WTC11 (cell line): ENCODE measurements at places on chromosomes 11 and 22. TPM values are rescaled to one million over a fixed set of nuclear protein-coding genes. Genes with fewer than 3 reads are reported as not detected.

- no peak for DNase-seq
Observed at GRCh38 chr11:96055706-96056387, 131.9 kb upstream of the MTMR2 start.

GRCh38 chr11:100719809-100720221 is 32.7 kb downstream of the ARHGAP42 start:
- DNase-seq = peak; percentile 32

- DNase-seq = no peak
Observed at GRCh38 chr11:112863305-112863704, 97.9 kb upstream of the NCAM1 start.

HSPB2 gene
- 0.33 to 0.62 TPM (median 0.55 TPM) in 3 replicates for total RNA-seq

DNA sequence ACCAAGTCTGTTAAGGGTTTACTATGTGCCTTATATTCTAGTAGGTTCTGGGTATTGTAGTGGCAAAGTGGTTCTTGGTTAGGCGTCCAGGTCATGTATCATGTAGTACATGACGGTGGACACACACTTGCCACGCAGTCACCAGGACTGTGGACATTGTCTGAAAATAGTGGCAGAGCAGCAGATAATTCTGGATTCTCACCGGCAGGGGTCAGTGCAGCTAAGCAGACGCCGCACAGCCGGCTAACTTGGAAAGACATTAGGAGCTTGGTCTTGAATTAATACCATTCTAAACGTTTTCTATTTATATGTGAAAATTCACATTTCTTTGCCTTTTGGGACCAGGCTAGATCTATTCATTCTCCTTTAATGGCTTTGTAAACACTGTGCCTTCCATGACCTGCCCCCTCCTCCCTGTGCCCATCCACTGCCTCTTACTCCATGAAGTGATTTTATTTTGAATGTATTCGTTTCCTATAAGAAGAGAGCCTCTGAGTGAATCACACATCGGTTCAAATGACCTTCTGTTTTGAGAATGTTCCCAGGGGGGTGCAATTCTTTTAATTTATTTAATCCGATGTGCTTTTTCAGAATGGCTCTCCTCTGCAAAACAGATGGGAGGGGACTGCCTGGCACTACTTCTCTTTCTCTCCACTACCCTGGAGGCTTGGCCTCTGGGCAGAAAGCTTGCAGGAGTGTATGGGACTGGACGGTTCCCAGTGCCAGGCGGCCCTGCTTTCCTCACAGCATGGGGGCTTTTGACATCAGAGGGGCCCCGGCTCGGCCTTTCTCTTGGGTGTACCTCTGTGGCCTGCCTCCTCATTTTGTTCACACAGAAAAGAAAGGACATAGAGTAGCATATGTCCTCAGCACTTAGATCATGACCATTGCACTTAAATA is 378.0 kb downstream of the NTM start:
- peak; percentile 74 for DNase-seq

- no peak for DNase-seq
Observed at GRCh38 chr22:17371448-17371847, 2.2 kb downstream of the CECR2 start.

GRCh38 chr22:19982991-19983578 is 33.5 kb downstream of the ARVCF start:
- DNase-seq = no peak

PIH1D2 gene
- 0.71 to 0.85 TPM (median 0.71 TPM) in 3 replicates for total RNA-seq

NOX4 gene
- 0.78 to 1.5 TPM (median 1.1 TPM) in 3 replicates for total RNA-seq

DNA sequence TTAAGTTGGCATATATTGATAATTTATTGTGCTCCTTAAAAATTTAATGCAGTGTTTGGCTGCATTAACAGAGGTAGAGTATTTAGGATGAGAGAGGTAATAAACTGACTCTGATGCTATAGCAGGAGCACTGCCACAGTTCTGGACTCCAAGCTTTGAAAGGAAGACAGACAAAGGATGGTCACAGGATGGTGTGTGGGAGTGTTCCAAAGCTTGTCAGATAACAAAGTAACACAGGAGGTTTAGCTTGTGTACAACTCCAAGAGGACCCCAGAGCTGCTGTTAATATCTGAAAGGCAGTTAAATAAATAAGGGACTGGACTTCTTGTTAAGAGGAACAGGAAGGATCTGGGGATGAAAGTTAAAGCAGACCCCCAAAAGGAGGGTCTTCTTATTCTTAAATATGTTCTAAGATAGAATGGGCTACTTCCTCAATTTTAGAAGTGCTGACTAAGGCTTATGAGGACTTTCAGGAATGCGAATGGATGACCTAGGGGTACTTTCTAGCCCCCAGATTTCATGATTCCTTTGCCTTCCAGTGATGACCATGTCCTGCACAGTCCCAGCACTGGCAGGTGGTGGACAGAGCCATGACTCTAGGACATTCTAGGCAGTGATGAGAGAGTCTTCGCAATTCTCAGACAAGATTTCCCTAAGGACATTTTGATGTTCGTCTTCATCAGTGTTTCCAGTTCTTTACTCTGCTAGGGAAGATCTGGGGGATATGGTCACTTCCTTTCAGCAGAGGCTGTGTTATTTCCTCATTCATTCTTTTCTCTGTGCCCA is 149.1 kb upstream of the RASSF10 start:
- DNase-seq = no peak

- no peak for DNase-seq
Observed at GRCh38 chr22:42938976-42939375, 76.0 kb downstream of the PACSIN2 start.

DNA sequence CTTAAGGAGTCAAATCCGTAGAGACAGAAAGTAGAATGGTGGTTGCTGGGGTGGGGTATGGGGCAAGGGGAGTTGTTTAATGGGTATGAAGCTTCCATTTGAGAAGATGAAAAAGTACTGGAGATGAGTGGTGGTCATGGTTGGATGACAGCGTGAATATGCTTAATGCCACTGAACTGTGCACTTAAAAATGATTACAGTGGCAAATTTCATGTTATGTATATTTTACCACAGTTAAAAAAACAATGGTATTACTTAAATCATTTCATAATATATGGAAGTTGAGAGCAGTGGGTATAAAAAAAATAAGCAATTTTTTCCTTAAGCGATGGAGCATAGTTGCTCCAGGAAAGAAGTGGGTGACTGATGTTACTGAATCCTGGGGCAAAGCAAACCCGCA is 67.1 kb downstream of the C22orf31 start:
- DNase-seq = no peak

- DNase-seq = no peak
Observed at GRCh38 chr11:23957314-23957713, 539.5 kb upstream of the LUZP2 start.
